NCI-H1436 treated with DMSO at 0.1 percent for 48 hours (cell line): ENCODE measurements at places on chromosomes 16 and 17.

DNA sequence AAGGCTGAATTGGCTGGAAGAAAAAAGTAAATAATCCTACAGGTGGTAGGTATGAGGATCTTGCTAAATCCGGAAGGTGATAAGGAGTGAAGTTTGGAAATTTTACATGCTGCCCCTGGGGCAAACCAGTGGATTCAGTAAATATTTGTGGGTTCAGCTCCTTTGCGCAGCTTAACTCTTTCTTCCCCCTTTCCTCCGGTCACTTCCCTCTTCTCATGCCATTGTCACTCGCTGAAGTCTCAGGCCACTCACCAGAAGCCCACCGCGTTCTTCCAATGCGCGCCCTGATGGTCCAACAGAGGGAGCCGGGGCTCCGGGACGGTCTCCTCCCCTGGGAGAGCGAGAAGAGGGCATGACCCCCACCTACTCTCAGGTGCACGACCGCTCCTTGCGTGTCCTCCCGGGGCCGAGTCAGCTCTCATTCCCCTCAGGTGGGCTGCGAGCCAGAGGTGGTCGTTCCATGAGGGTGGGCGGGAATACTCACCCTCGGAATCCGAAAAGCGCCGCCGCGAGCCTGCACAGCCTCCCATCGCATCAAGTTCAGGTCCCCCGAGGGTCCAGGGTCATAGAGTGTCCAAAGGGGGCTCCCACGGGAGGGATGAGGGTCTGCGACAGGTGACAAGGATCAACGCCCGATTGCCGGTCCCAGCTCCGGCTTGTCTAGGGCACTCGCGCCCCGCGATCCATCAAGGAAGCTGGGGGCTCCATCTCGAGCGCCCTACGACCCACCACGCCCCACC, 474 bp downstream of the CLN3 start:
- DNase-seq = no peak

DNA sequence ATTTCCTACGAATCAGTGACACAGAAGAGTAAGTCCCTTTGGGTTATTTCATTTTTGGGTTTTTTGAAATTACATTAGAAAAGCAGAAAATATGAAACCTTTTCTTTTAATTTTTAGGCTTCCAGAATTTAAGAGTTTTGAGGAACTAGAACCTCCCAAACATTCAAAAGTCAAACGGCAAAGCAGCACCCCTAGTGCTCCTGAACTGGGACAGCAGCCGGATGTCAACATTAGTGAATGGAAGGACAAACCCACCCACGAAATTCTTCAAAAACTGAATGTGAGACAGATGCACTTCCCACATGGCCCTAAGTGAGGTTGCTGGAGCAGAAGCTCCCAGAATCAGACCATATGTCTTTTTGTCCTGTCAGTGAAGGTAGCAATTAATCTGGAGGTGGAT, 199.4 kb downstream of the PHKB start:
- no peak for DNase-seq

- DNase-seq = no peak
Measured at GRCh38 chr17:36506249-36506826, 19.9 kb downstream of the ZNHIT3 start.

DNA sequence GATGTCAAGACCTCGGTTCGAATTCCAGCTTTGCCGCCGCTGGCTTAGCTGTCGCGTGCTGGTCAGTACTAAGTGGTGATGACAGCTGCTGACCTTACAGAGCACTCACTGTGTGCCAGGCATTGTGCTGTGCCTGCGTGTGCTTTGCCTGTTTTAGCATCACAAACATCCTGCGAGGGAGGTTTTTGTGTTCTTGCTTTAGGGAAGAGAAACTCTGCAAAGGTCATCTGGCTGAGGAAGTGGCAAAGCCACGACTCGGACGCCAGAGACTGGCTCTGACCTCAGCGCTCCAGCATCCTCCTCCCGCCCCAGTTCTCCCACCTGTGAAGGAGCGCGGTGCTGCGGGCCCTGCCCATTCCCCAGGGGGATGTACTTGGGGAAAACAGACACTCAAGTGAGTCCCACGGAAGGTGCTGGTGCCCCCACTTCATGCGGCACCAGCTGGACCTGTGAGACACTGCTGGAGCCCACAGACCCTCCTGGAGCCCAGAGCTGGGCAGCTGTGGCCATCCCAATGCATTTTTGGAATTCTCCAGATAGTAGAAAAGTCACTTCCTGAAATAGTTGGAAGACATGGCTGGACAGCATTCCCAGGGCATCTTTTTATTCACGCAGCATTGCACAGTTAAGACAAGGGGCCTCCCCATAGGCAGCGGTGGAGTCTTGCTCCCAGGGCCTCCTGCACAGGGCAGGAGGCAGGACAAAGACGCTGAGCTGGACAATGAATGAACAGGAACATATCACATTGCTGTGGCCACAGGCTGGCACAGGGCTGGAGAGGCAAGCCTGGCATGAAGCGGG, 20.0 kb upstream of the HERPUD1 start:
- no peak for DNase-seq

GRCh38 chr17:2853283-2854142, 57.3 kb downstream of the RAP1GAP2 start:
- no peak for DNase-seq

- no peak for DNase-seq
Measured at GRCh38 chr17:6700948-6701307, 12.2 kb downstream of the SLC13A5 start.

DNA sequence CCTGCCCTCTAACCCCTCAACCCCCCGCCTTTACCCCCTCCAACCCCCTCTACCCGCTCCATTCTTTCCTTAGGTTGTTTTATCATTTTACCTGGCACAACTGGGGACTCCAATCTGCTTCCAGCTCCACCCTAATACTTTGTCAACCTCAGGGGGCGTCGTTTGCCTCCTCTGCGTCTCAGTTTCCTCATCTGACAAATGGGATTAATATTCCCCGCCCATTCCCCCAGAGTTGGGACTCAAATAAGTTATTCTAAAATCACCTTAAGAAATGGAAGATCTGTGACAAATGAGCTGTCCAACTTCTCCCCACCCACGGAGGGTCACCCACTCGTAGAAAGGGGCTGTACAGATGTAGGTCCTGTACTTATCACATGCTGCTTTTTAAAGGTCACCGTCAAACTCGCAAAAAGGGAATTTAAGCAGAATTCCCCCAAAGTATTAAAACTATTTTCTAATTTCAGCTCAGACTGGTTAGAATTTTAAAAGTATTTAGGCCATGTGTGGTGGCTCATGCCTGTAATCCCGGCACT, 40.6 kb upstream of the CPNE2 start:
- DNase-seq = no peak

DNA sequence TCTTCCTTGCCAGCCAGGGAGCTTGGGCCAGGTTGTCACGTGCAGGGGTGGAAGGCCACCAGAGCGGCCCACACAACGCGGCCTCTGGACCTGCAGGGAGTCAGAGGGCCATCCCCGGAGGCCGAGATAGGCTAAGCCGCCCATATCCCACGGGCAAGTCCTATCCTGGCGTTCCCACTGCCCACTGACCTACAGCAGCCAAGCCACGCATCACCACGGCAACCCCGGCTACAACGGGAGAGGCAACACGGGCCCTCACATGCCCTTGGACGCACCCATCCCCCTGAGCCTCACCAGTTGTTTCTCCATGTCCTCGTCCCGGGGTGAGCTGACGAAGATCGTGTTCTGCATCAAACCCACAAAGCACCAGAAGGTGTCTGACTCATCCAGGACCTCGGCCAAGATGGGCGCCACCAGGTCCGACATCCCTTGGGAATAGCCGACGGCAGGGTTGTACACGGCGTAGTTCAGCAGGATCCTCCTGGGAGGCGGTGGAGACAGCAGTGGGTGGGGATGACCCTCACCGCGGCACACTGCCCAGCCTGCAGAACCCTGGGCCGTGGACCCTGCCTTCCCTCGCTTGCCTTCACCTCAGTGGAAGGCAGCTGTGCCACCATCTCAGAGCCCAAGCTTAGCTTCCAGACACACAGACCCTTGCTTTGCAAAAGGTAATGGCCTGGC, 88.2 kb downstream of the TBC1D16 start:
- no peak for DNase-seq

DNA sequence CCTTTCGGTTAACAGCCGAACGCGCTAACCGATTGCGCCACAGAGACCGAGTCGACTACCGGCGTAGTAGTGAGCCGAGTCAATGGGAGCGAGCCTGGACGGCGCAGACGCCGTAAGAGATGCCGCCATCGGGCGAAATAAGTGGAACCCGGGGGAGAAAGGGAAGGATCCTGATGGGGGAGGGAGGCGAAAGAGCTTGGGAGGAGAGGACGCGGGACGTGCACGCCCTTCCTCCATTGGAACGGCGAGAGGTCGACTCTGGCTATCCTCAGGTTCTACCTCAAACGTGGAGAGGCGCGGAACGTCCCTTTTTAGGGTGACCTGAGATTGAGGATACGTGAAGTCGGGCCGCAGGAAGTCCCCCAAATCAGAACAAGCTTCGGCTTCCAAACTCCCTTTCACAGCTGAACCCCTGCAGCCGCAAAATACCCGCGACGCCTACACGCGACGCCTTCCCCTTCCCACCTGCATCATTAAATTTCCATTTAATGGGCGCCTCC, 683 bp upstream of the PSMB3 start:
- DNase-seq = no peak

DNA sequence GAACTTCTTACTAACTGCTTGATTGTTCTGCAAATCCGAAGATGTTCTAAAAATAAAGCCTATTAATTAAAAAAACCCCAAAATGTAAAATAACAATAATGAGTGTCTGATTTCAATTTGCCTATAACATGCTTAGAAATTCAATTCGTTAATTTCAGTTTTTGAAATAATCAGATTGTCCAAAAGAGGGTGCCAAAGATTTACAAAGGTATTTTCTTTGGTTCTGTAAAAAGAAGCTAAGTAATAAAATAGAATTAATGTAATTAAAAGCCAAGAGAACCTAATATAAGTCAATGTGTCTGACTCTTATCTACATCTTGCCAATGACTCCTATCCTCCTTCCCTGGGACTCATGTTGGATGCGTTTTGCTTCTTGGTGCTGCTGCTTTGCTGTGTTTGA, 75.0 kb upstream of the CPHXL start:
- no peak for DNase-seq

- no peak for DNase-seq
Measured at GRCh38 chr17:45380046-45380765, 52.5 kb downstream of the ARHGAP27 start.

- DNase-seq = no peak
Measured at GRCh38 chr16:1581804-1582203, 30.1 kb downstream of the IFT140 start.

DNA sequence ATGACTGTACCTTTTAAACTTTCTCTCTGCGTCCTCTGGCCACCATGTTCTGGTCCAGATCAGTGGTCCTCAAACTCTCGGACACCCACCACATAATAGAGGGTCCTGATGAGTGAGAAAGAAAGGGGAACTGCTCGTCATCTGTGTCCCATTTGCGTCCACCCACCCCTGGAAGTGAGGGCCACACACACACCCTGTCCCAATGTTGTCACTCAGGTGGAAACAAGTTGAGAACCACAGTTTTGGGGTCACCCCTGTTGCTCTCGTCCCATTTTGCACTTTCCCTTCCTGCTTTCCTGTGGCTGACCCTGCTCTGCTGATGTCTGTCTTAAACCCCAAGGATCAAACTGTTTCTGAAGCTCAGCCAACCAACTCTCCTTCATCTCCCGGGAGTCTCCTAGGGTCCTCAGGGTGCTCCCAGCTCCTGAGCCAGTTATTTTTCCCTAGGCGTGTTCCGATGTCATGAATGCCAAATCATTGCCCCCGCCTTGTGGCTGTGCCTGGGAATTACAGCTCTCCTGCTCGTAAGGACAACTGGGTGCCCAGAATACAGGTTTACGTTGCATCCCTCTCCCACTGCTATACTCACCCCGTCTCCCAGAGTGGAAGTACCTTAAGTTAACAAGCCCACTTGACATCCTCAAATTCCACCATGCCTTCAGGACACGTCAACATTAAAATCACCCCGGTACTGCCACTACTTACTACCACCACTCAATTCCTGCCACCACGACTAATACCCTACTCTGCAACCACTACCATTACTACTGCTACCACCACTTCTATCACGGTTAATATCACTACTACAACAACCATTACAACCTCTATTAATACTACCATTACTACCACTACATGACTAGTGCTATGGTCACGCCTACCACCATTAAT, 26.0 kb upstream of the HNF1B start:
- no peak for DNase-seq

- DNase-seq = no peak
Measured at GRCh38 chr17:7029659-7030058, 6.2 kb upstream of the SLC16A13 start.

DNA sequence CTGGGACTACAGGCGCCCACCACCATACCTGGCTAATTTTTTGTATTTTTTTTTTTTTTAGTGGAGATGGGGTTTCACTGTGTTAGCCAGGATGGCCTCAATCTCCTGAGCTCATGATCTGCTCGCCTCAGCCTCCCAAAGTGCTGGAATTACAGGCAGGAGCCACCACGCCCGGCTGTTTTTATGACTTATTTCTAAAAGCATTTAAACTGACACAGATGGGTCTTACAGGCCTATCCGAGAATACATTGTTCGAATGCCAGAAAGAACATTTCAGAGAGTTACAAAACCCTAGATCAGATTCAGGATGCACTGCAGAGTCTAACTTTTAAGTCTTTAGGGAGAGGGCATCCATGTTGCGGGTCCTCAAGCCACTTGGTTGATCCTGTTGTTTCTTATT, 234.7 kb upstream of the MAF start:
- DNase-seq = no peak

DNA sequence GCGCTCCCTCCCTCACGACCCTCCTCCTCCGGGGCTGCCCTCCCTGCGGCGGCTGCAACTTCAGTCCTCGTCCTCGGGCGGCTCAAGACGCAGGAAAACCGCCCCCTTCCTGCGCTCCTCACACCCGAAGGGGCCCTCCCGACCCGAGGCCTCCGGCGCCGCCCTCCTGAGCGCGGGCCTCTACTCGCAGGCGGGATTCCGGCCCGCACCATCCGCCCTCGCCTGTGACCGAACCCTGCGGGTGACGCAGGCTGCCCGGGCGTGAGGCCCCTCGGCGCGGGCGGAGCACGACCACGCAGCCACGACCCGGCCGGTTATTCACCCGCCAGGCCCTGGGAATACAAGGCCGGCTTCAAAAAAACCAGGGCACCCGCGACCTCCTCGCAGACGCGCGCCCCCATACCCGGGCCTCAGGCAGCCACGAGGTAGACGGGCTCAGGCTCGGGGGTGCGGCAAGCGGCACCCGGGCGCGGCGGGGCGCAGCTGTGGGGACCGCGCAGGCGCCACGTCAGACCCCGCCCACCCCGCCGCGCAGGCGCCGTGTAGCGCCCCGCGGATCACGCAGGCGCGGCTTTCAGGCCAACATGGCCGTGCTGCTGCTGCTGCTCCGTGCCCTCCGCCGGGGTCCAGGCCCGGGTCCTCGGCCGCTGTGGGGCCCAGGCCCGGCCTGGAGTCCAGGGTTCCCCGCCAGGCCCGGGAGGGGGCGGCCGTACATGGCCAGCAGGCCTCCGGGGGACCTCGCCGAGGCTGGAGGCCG, at the start of gene SPG7:
TSS of gene SPG7 (plus strand) at position 570 of the 757 bp plus-strand sequence. CDS start at position 585, 15 bp downstream.
- DNase-seq = no peak
